Activated CD4-positive, CD25-positive, alpha-beta regulatory T cell (primary cell): ENCODE measurements at places on chromosomes 3 and 15.

DNA sequence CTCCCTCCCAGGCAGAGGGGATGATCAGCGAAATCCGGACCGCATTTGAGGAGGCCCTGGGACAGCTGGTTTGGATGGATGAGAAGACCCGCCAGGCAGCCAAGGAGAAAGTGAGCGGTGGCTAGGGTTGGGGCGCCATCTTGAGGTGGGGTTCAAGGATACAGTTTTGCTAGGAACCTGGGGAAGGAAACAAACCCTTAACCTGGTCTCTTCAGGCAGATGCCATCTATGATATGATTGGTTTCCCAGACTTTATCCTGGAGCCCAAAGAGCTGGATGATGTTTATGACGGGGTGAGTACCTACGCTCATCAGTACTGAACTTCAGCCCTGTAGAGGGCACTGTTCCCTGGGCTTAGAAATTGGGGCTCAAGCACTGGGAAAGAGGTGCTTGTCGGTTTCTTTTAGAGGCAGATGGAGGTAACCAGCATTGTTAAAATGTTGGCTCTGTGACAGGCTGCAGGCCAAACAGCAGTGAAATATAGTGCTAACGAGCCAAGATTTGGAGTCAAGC, 9.6 kb upstream of the PSMD2 start:
- peak; percentile 59 for DNase-seq

DNA sequence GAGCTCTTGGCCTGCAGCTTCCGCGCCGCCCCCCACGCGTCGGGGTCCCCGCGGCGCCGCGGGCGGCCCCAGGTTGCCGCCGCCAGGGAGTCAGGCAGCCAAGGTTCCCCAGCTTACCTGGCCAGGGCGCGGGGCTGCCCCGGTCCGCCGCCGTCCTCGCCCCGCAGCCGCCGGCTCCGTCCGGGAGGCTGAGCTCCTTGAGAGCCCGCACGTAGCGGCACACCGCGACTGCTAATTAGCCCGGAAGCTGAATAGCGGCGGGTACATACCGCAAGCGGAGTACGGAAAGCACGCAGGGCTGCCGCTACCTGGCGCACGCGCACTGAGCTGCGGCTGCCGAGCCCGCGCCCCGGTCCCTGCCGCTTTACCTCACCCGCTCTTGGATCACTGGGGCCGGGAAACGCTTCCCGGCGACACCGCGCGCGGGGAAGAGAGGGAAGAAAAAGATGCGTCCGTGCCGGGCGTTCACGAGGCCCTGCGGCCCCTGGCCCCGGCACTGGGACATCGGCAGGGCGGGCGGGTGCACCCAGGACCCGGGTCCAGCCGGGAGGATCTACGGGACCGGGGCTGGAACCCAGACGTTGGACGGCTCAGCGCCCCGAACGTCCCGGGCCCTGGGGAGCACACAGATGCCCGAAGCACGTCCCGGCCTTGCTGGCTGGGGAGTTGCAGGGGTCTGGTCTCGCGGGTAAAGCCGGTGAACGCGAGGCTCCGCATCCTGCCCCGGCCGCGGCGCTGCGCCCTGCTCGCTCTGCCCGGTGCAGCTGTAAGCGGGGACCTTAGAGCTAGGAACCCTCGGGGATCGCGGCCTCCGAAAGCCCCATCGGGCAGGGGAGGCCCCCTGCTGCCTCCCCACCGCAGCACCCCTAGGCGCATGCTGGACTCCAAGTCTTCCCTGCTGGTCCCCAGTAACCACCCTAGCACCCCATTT, at the start of gene GOLGA8B:
Gene GOLGA8B, minus strand, starts transcription at position 253 of the 931 bp plus-strand sequence. CDS start 47,739 bp downstream, outside the sequence.
- peak; percentile 70 for DNase-seq

DNA sequence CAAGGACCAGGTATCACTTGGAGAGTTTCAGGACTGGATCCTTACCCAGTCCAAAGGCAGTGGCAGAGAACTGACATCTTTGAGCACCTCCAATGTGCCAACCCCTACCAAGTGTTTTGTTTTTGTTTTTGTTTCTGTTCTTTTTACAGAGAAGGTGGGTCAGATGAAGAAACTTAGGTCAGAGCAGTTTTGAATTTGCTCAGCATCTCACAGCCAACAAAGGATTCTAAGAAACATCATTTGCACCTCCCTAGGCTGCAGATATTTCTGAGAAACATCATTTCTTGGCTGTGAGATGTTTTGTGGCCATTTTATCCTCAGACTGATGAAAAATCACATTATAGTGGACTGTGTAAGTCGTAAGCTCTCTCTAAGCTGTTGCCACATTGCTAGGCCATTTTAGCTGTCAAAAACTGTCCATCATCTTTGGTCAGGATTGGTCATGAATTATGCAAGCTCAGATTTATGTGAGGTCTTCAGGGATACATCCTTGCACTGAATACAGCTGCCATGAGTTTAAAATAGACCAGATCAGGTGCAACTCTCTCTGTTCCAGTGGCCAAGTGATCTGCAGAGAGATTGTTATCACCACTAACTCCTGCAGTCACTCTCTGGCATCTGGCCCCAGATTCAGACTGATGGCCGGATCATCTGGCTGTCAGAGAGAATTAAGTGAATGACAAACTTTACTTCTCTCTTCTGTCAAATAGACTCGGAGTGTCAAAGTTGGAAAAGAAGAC, 341.5 kb downstream of the EPHB1 start:
- no peak for DNase-seq

DNA sequence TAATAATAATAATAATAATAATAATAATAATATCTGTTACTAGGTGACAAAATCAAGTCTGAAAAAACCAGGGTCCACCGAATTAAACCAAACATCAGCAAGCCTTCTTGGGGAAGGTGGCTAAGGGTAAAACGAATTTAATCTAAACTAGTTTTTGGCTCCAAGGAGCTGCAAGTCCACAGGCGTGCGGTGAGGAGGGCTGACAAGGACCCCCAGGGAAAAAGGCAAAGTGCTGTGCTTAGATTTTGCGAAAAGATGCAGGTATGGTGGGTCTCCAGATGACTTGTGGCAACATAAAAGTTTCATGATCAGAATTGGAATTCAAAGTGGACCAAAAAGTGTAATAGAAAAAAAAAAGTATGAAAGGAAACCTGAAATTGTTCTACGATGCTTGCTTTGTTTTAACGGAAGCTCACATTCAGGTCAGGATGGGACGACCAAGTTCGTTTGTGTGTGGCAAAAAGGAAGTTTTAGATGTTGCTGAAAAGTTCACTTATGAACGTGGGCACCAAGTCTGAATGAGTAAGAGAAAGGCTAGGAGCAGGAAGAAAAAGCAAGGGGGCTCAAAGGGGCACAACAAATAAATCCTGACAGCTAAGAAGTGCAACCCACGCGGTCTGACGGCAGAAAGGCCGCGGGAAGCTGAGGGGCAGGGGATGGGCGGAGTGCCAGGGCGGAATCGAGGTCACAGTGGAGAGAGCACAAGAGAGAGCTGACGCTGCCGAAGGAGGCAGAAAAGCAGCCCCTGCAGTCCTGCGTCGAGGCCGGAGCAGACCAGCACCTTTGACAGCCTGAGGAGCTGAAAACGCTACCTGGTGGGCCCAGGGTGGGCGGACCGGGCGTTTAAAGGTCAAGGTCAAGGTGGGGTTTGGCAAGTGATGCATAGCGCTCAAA, 1.1 kb downstream of the WDR82 start:
- DNase-seq, result peak; percentile 37

DNA sequence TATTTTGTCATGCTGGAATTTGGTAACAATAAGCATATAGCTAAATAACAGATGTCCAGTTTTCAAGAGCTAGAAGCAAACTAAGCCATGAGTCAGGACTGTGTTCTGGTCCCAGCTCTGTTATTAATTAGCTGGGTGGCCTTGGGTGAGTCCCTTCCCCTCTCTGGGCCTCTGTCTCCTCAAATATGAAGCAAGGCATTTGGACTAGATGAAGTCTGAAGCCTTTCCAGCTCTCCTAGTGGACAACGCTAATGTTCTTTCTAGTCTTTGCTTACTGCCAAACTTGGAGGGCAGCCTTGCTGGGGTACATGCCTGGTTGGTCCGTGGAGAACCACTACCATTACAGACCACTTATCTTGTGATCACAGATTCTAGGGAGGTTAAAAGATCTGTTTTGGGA, 127.6 kb downstream of the DUT start:
- no peak for DNase-seq

- no peak for DNase-seq
These were observed 78.2 kb downstream of the CHAC1 start for GRCh38 chr15:41031232-41032078.

DNA sequence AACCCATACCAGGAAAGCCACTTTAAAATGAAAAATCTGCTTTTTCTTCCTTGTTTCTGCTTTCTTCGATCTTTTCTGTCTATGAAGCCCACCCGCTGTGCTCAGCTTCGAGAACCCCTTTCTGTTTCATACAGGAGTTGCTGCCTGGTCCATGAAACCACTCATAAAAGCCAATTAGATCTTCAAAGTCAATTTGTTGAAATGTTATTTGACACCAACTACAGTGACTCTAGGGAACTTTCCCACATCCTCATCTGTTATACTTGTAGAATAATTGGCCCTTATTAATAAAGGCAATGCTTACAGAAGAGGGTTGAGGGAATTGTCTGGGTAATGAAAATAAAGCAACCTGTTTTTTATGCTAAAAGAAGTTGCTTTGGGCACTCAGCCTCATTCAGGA, 523.6 kb downstream of the OCA2 start:
- DNase-seq, result no peak

DNA sequence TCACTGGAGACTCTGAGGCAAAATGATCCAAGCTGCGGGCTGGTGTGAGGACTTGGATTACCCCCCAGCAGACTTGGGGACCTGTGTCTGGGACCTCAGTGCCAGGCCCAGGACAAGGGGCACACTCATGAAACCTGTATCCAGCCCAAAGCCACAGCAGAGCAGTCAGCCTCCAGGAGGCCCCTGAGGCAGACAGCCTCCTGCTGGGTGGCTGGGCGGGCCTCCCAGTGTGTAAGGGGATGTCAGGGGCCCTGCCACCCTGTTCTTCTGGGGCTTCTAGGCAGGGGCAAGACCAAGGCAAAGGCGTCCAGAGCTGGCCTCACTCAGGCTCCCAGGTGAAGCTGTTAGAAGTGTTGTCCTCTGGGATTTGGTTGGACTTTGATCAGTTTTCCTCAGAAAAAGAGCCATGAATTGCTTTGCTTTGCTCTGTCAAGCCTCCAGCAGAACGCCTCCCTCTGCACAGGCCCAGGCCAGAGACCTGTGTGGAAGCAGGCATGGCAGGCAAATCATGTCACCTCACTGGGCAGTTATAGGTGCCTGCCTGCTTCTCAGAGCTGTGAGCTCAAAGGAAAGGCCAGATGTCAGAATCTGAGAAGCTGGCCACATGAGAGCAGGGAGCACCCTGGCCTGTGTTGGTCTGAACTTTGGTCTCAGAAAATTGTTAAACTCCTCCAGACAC, 77.4 kb downstream of the SMAD6 start:
- no peak for DNase-seq

DNA sequence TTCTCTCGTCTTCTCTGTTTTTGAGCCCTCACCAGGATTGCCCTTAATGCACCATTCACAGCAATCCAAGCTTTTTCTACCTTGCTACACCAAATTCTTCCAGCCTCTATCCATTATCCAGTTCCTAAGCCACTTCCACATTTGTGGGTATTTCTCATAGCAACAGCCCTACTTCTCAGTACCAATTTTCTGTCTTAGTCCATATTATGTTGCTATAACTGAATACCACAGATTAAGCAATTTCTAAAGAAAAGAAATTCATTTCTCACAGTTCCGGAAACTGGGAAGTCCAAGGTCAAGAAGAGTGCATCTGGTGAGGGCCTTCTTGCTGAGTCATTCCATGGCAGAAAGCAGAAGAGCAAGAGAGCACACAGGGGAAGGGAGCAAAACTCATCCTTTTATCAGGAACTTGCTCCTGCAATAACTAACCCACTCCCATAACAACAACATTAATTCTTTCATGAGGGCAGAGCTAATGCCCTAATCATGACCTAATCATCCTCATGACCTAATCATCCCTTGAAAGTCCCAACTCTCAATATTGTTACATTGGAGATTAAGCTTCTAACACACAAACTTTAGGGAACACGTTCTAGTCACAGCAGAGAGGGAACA, 9.7 kb upstream of the EIF1B start:
- no peak for DNase-seq

DNA sequence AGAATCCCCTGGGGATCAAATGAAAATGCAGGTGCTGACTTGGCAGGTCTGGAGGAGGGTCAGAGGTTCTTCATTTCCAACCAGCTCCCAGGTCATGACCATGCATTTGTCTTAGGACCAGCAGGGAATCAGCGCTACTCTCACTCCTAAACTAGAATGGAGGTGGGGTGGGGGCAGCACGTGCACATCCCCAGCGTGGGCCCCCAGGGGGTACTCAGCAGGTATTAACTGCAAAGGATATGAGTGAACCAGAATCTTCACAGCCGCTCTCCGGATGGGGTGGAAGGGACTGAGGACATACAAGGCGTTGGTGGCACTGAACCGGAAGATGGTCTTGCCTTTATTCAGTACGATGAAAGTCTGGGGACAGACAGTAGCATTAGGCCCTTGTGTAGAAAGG, 19.4 kb downstream of the SCN5A start:
- DNase-seq, result no peak

- DNase-seq, result no peak
These were observed 762 bp upstream of the ARL6 start for GRCh38 chr3:97763586-97764406.

GRCh38 chr3:52420388-52420787, 24.5 kb downstream of the SEMA3G start:
- DNase-seq, result no peak

DNA sequence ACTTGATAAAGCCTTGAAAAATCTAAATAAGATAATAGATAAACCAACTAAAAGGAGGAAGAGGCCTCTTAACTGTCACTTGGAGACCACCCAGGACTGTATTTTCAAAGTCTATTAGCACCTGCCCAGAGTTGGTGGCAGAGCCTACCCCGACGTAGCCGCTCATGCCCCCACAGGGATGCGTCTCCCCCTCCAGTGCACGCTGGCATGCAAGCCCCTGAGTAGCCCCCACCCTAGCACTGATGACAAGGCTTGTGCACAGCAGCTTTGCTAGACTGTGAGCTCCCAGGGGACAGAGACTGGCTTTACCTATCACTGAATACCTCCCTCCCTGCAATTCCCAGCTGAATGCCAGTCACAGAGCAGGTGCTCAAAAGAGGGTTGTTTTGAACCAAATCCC, 54.1 kb upstream of the HES1 start:
- DNase-seq, result no peak
